Stomach (tissue), 19 donors: ENCODE measurements at places on chromosomes 2 and 18.

GRCh38 chr18:62425465-62426190 is 97.2 kb upstream of the ZCCHC2 start:
- peak; percentile 96 for DNase-seq

DNA sequence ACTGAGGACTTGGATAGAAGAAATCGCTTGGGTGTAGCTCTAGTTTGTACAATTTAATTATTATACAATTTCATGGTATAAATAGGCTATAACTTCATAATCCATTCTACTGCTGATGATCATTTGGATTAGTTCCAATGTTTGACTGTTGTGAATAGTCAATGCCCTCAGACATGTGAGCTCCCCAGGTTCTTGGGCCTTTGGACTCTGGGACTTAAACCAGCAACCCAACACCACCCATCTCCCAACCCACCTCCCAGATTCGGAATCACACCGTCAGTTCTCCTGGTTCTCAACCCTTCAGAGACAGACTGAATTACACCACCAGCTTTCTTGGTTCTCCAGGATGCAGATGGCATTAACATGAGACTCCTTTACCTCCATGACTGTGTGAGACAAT is 84.6 kb upstream of the DNMT3A start:
- DNase-seq: no peak

- DNase-seq: no peak
These were observed 5.4 kb downstream of the ARHGAP28 start for GRCh38 chr18:6734726-6735430.

- DNase-seq: peak; percentile 50
These were observed 549.5 kb upstream of the ID2 start for GRCh38 chr2:8132351-8132831.

GRCh38 chr2:190082118-190082517 is 19.6 kb upstream of the MSTN start:
- DNase-seq: no peak

- DNase-seq: no peak
These were observed 12.3 kb upstream of the SETBP1 start for GRCh38 chr18:44668270-44668975.

DNA sequence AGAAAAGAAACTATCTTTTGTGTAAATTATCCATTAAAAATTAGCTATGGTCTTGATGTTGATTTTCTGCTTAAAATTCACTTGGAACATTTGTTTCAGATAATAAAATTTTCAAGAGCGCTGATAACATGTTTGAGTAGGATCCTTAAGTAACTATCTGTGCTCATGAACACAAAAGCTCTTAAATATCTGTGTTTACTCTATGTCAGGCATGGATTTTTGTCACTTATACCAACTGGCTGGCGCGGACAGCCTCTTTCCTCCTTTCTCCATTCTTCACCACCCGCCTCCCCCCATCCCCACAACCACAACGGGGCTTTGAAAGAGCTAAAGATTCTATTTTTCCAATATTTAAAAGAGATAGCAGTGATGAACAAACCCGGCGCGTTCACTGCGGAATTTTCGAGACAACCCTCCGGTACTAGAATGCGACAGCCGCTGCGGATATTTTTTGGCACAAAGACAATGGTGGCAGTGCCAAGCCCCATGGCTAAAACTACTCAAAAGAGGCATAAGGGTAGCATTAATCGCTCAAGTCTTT is 181.5 kb downstream of the TCF4 start:
- no peak for DNase-seq

DNA sequence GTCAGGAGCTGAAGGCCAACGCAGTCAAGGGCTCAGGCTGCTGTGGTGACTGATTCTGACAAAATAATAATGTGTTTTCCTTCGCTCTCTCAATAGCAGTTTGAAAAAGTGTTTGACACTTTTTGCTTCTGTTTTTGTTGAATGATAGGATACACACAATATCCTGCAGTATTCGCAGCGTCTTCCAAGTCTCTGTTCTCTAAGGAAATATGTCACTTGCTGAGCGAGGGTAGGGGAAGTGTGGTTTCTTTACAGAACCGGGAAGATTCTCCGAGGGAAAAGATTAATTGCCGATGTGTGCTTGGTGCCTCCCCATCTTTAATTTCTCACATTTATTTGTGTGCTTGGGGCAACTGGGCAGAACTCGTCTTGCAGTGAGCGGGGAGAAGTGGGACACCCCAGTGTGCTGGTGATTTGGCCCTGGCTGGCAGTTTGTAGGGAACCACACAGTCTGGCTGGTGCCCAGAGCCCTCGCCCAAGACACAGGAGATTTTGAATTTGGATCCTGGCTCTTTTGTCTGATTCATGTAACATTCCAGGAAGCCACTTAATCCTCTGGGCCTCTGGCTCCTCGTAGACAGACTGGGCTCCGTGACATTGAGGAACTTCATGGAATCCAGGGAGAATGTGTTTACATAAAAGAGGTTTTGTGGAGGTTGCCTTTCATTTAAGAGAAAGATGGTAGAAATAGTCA is 169.4 kb downstream of the LDLRAD4 start:
- no peak for DNase-seq

DNA sequence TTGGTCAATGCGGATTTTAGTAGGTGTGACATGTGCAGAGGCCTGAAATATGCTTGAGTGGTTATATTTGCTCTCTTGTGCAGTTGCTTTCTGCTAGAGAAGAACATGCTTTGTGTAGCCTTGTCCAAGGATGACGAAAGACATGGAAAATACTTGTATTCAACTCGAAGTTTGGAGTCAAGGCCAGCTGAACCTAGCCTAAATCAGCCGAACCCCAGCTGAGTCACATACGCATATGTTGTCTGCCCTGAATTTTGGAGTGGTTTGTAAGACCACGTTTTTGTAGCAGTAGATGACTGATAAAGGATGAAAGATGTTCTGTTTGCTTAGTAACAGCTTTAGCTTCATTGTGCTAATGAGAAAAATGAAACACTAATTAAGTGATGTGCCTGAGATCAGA is 22.5 kb upstream of the SPAG16 start:
- no peak for DNase-seq

- DNase-seq: no peak
These were observed 89.0 kb downstream of the AAK1 start for GRCh38 chr2:69554568-69554967.

DNA sequence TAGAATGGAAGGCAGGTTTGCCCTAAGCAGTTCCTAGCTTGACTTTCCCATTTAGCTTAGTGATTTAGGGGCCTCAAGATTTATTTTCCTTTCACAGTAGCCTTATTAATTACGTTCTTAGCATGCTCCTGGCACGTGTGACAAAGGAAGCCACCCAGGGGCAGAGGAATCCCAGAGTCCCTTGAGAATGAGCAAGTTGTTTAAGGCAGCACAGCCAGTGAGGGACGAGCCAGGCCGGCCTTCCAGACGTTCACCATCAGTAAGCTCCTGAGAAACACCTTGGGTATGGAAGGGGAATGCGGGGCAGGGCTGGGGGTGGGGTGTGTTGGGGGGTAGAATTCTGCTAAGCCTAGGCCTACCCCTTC is 76.3 kb downstream of the SOWAHC start:
- DNase-seq: no peak

DNA sequence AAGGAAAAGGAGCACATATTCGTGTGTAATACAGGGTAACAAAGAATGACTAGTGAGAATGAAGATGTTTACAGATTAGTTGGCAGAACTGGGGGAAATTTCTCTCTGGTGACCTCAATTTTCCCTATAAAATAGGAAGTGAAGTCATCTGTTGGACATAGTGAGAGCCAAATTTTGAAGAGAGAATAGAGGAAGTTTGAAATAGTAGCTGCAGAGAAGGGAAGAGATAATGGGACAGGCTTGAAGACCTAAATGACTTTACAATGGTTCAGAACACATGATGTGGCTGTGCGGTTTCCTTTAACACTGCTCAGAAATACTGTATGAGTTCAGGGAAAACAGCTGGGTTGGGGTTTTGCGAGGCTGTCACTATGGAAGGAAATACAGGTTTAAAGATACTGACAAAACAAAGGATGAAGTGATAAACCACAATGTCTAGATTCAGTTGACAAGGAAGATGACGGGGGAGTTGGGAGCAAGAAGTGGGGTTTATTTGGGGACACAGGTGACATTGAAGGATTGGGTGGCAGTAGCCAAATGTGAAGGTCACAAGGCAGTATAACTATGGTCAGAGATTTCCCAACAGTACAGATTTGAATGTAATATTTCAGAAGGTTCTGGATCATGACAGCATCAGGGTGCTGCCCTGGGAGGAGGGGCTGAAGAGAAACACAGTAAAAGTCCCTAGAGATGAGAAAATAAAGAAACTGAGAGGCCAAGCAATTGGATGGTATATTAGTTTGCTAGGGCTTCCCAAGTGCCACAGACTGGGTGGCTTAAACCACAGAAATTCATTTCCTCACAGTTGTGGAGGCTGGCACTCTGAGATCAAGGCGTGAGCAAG is 82.6 kb upstream of the TANK start:
- peak; percentile 71 for DNase-seq

DNA sequence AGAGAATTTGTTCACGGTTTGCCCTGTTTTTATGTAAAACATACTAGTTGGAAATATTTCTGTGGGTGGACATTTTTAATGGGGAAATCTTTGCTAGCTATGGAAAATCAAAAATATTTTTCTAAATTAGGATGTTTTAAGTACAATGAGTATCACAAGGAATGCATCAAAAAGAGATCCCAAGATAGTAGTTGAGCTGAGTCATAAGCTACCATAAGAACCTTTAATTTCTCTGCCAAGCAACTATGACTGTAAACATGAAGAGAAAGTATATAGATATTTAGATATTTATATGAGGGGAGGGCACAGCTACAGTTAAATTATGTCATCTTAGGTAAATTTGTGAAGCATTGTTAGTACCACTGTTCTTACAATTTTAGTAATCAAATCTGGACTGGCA is 646.2 kb downstream of the XIRP2 start:
- DNase-seq: no peak

DNA sequence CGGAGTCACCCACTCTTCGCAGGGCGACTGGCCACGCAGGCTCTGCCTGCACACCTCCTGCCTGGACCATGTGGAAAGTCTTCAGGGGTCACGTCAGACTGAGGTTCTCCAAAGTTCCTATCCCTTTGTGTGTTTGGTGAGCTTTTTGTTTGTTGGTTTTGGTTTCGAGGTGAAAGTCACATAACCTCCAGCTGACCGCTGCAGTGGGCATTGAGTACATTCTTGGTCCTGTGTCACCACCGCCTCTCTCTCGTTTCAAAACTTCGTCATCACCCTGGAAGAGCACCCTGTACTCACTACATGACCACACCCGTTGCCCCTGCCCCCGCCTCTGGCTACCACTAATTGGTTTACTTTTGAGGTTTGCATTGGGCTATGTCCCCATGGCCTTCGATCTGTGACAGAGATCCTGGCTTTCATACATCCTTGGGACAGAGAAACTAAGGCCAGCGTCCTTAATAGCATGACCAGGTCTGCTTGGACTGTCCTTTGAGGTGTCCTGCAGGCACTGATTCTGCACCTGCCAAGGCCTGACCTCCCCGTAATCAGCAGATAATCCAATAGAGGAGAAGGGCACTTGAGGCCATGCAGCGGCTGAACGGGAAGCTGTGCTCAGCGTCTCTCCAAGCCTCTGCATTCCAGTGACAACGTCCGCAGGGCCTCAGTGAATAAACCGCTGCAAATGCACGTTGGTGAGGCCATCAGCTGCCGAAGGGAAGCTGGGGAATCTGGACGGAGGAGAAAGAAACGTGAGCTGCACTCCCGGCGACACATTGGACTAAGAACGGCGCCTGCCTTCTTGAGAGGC is 46.8 kb downstream of the SH3BP4 start:
- DNase-seq: peak; percentile 56

GRCh38 chr2:217903859-217904613 is 98.8 kb downstream of the TNS1 start:
- peak; percentile 88 for DNase-seq

DNA sequence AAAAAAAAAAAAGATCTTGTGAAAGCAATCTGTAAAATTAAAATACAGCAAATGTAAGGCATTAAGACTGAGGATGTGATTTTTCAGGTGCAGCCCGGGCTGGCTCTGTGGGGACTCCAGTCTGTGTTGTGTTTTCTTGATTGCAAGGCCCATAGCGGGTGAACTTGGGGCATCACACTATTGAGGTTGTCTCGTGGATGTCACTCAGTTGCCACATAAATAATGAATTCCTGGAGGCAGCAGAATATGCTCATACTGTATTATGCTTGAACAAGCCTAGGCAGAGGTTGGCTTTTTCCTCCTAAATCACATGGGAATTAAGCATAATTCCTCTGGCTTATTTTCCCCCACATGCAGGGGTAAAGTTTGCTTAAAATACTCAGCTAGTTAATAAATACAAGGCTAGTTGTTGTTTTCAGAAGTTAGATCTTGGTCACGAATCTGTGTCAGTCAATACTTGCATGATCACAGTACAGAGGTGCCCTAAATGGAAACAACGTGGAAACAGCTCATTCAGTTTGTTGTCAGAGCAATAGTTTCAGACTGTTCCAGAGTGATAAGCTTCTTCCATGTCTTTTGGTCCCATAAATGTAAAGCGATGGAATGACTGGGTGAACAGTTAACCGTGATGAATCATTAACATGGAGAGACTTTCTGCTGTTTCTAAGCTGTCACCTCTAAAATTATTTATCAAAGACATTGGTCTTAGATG is 16.4 kb downstream of the GEMIN6 start:
- no peak for DNase-seq

DNA sequence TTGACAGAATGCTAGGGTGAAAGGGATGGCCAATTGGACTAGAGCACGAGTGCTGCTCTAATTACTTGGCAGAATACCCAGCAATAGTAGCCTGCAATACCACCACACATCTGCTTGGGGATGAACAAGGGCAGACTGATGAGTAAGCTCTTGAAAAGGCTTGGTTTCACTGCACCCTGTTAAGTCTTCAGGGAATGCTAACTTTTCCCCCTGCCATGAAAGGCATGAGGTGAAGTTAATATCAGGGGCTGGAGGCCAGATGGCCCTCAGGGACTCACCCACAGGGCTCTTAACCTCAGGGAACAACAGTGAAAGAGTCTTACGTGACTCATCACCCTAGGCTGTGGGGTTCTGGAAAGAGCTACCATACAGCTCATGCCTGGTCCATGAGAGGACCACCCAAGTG is 51.7 kb upstream of the MYL1 start:
- no peak for DNase-seq

DNA sequence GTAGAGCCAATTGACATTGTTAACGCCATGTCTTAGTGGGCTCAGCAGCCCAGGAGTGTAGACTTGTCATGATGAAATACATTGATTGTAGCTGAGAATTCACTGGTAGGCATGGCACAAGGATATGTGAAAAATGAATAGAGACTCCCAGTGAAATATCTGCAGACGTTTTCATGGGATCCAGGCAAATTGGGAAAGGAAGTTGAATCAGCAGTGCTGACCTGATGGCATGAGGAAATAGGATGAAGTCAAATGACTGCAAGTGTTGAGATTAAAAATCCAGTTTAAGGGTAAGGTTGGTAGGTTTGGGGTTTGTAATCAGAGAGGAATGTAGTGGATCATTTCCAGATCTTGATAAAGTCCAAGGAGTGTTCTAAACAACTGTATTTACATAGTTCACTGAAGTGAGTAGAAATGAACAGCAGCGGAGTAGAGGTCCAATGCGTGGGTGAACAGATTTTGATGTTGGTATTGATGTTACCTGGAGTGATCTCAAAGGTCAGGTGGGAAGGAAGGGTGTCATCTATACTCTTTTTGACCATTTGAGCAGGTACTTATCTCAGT is 24.6 kb downstream of the INSIG2 start:
- DNase-seq: no peak
